ENCODE measurements at places on chromosomes 4 and X. TPM values are rescaled to one million over a fixed set of nuclear protein-coding genes. Genes with fewer than 3 reads are reported as not detected.

The NFKB1 gene
- 29.6 TPM for total RNA-seq

The BRS3 gene
- not detected for total RNA-seq

The HDX gene
- 2.1 TPM for total RNA-seq

GRCh38 chr4:169437299-169438047 is 166.7 kb upstream of the SH3RF1 start:
- no peak for DNase-seq

- DNase-seq = no peak
Measured at GRCh38 chr4:38177641-38178391, 217.6 kb downstream of the PTTG2 start.

- no peak for DNase-seq
Measured at GRCh38 chrX:45540181-45540580, 339.5 kb upstream of the DIPK2B start.

GRCh38 chrX:1754077-1754476 is 139.2 kb downstream of the ASMT start:
- no peak for DNase-seq

- DNase-seq = no peak
Measured at GRCh38 chr4:23720556-23720955, 169.3 kb downstream of the PPARGC1A start.

DNA sequence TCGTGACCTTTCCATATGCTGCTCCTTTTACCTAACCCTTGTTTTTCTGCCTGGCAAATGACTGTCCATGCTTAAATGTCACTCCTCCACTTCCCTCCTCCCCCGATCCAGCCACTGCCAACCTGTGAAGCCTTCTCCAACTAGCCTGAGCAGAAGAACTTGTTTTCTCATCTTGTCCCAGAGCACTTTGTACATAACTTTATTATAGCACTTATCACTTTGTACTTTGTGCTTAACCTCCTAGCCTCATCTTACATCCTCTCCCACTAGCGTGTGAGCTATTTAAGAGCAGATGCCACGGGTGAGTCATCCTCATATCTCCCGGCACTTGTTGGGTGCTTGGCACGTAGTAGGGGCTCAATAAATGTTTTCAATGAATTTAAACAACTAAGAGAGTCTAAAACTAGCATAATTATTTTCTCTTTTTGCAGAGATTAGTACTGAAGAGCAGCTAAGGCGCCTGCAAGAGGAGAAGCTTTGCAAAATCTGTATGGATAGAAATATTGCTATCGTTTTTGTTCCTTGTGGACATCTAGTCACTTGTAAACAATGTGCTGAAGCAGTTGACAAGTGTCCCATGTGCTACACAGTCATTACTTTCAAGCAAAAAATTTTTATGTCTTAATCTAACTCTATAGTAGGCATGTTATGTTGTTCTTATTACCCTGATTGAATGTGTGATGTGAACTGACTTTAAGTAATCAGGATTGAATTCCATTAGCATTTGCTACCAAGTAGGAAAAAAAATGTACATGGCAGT is 46.9 kb downstream of the XIAP start:
- no peak for DNase-seq

- no peak for DNase-seq
Measured at GRCh38 chr4:142406917-142407501, 439.1 kb downstream of the INPP4B start.

GRCh38 chr4:166527500-166527899 is 654.5 kb downstream of the TLL1 start:
- DNase-seq = no peak

DNA sequence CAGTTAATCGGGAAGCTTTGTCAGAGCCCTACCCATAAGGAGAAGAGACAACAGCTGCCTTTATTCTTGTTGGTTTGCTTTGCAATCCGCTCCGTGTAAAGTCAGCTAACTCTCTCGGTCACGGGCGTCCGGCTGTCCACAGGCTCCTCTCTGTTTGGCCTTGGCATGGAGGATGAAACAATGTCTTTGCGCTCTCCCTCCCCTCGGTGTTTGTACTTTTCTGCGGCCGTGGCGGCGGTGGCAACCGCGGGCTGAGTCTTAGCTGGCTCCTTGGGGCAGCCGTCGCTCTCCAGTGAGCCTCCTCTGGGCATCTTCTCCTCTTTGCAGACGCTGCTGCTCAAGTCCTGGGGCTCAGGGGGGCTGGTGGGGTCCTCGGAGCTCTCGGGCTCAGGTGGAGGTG is 10.6 kb upstream of the IRAK1 start:
- DNase-seq = no peak
